ENCODE measurements at places on chromosomes 3 and 15. TPM values are rescaled to one million over a fixed set of nuclear protein-coding genes. Genes with fewer than 3 reads are reported as not detected.

The GP9 gene
- 1.2 TPM for polyA plus RNA-seq

The GABRR3 gene
- 0.04 TPM for polyA plus RNA-seq

The FAM240A gene
- 0.17 TPM for polyA plus RNA-seq

The IL17RE gene
- polyA plus RNA-seq, result 12.2 TPM

The UROC1 gene
- 0.11 TPM for polyA plus RNA-seq

All from right renal pelvis (tissue), 4 donors.